Kidney epithelial cell (primary cell): ENCODE measurements at places on chromosomes 7 and 10. TPM values are rescaled to one million over a fixed set of nuclear protein-coding genes. Genes with fewer than 3 reads are reported as not detected.

- no peak for DNase-seq
Observed at GRCh38 chr7:141039376-141039775, 24.6 kb upstream of the MRPS33 start.

DNA sequence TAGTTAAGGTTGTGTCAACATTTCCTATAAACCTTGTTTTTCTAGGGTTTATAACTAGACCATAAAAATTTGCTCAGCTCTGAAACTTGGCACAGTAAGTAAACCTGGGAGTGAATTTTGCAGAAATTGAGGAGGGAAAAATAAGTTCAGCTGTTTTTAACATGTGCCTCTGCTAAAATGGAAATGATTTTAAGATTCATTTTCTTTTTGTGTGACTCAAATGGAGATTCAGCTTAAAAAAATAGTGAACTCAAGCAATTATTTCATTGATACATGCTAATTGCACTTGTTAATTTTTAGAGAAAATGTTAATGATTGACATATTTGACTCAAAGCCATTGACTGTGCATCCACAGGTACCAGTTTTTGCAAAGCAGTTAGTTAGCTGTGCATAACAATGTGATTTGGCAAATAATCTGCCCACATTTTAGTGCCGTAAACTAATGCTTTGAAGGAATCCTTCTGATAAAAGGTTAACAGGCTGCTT, 68.5 kb upstream of the ZNF438 start:
- no peak for DNase-seq

Gene CTNNA3
- total RNA-seq: under 0.01 and 0.79 TPM in 2 replicates

DNA sequence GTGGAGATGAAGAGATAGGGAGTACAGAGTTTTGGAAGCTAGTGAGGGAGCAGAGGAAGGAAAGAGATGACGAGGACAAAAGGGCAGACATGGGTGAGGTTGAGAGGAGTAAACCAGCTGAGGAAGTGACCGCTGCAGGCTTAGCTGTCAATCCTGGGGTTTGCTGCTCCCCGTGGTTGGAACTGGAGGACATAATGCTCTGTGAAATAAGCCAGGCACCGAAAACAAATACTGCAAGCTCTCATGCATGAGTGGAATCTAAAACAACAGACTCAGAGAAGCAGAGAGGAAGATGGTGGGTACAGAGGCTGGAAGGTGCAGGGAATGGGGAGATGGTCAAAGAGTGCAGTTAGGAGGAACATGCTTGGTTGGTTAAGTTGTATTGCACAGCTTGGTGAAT, 482.2 kb upstream of the C7orf33 start:
- DNase-seq: no peak

Gene RPEL1
- 0.04 TPM in 1 of 2 replicates, not detected in the other for total RNA-seq

Gene INHBA
- 76.1 and 77.1 TPM in 2 replicates for total RNA-seq

GRCh38 chr7:119472408-119473038, 800.5 kb upstream of the KCND2 start:
- no peak for DNase-seq

Gene OR2A12
- total RNA-seq: not detected in 2 replicates

DNA sequence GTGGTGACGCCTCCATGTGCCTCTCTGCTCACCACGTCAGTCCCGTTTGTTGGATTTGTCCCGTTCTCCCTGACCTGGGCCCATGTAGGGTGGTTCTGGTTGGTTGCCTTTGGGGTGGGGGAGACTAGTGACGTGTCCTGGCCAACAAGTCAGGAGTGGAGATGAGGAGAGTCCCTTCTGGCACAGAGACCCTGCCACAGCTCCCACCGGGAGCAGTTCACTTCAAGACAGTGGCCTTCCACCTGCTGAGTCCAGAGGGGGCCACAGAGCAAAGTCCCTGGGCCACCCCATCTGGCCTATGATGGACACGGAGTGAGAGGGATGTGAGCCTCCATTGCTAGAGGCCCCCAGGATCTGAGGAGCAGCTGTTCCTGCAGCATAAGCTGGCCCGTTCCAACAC, 405.6 kb downstream of the TCERG1L start:
- DNase-seq: no peak

GRCh38 chr7:126305671-126306070, 947.1 kb downstream of the GRM8 start:
- DNase-seq: no peak

DNA sequence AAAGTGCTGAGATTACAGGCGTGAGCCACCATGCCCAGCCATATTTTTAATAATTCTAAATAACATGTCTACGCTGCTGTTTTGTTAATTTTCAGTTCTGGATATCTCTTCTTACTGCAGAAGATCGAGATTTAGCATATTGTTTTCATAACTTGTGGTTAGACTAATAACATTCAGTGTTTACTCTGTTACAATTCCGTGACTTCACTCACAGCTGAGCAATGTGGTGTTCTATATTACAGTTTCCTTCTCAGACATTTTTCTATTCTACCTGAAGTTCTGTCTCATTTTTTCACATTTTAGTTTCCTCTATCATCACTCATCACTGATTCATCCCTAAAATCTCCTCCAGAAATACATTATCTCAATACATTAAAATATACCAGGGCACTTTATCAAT, 10.9 kb downstream of the RNF32 start:
- DNase-seq: no peak

Gene TDRD1
- not detected in 2 replicates for total RNA-seq

Gene WEE2
- total RNA-seq: not detected in 2 replicates

- DNase-seq: no peak
Observed at GRCh38 chr7:117587931-117588330, 108.1 kb downstream of the CFTR start.

Gene HECW1
- total RNA-seq: 0.46 and 0.82 TPM in 2 replicates

DNA sequence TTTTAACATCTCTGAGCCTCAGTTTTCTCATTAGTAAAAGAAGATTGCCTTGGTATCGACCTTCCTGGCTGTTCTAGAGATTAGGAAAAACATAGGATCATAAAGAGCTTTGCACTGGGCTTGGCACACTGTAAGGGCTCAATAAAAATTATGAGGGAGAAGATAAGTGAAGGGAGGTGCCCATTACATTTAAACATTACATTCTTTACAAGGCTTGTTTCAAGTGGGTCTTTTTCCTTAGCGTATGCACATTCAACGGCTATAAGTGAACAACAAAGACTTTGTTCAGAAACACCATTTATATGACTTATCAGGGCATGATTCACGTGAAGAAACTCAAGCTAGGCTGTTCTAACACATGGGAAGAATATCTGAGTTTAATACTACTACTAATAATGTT, 351.9 kb upstream of the NPVF start:
- DNase-seq: no peak

DNA sequence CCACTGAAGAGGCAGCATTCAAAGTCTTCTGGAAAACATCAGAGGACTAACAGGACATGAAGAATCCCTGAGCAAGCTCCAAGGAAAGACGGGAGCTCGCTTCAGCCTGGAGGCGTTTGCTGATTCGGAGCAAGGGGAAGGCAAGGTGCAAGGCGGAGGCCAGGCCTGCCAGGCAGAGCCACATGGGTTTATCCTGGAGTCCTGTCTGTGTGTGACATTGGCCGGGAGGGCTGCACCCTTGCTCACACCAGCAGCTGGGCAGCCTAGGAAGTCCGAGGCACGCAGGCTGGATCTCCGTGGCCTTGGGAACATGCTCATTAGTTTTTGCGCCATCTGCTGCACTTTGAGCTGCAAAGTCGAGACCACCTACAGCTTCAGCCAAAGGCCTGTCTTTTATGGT, 22.3 kb upstream of the LARP4B start:
- DNase-seq: no peak

Gene CDHR1
- total RNA-seq: 4.3 and 4.6 TPM in 2 replicates

DNA sequence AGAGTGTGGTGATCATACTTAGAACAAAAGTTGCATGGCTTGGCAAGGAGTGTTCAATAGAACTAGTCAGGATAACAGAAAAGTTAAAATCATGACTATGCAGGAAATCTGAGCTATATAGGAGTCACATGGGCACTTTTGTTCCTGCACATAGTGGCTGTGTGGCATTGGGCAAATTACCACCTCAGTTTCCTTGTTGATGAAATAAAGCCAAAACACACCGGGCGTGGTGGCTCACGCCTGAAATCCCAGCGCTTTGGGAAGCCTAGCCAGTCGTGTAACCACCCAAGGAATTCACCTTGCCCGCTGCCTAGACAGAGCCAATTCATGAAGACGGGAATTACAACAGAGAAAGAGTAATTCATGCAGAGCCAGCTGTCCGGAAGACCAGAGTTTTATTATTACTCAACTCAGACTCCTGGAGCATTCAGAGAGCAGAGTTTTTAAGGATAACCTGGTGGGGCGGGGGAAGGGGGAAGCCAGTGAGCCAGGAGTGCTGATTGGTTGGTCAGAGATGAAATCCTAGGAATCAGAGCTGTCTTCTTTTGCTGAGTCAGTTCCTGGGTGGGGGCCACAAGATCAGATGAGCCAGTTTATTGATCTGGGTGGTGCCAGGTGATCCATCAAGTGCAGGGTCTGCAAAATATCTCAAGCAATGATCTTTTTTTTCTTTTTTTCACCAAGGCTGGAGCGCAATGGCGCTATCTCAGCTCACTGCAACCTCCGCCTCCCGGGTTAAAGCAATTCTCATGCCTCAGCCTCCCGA, 6.4 kb upstream of the MKRN1 start:
- peak; percentile 14 for DNase-seq

DNA sequence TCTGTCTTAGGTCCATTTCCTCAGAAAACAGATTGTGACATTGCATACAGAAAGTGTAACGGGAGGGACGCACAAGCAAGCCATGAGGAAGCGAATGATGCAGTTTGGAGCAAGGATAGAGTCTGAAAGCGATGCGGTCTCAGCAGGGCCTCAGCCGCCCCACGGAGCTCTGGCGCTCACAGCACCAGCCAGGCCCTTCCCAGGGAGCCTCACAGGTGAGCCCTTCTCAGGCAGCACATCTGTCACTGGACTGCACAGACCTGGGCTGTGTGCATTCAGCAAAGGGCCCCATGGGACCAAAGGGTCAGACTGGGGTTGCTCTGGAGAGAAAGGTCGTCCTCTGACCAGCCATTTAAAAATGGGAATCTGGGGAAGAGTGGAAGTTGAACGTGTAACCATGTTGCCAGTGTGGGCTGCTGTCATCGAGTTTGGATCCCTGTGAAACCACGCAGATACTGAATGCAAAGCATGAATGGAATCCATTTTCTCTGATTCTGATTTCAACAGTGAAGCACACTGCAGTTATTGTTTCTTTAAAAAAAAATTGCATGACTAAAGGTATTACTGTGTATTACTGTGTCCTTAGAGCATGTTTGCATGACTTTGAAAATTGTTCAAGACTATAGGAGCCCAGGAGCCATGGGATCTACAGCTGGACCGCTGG, 350.0 kb upstream of the AKR1E2 start:
- DNase-seq: no peak

Gene FOXI2
- total RNA-seq: 0.21 and 0.34 TPM in 2 replicates

DNA sequence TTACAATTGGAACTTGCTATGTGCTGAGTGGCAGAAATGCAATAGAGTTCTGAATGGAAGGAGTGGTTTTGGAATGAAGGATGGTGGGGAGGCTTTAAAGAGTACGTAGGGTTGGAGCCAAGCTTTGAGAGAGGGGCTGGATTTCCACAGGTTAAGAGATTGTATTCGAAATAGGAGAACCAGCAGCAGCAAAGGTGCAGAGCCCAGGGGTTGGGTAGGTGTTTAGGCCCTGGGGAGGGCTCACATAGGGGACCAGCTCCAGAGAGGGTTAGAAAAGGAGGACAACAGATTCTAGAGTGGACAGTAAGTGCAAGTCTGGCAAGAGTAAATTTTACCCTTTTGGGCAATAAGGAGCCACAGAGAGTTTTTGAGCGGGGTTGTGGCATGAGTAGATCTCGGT, 297.2 kb downstream of the RPS24 start:
- DNase-seq: no peak

- no peak for DNase-seq
Observed at GRCh38 chr7:101722247-101722646, 93.2 kb upstream of the MYL10 start.

Gene CHCHD1
- total RNA-seq: 41.8 and 46.8 TPM in 2 replicates

Gene PDE1C
- 2.3 and 2.6 TPM in 2 replicates for total RNA-seq

- DNase-seq: peak; percentile 4
Observed at GRCh38 chr7:131745390-131746248, 189.2 kb upstream of the PODXL start.

Gene SORCS3
- total RNA-seq: 0.96 and 1.2 TPM in 2 replicates

- no peak for DNase-seq
Observed at GRCh38 chr7:118153551-118154177, 30.3 kb upstream of the LSM8 start.
